SW480 (cell line): ENCODE measurements at places on chromosomes 16 and 17.
A peak's percentile ranks its signal among the peaks of the same experiment; 100 is the strongest.

GRCh38 chr16:65388592-65388991 lies 266.7 kb upstream of the CDH11 start:
- DNase-seq = no peak

DNA sequence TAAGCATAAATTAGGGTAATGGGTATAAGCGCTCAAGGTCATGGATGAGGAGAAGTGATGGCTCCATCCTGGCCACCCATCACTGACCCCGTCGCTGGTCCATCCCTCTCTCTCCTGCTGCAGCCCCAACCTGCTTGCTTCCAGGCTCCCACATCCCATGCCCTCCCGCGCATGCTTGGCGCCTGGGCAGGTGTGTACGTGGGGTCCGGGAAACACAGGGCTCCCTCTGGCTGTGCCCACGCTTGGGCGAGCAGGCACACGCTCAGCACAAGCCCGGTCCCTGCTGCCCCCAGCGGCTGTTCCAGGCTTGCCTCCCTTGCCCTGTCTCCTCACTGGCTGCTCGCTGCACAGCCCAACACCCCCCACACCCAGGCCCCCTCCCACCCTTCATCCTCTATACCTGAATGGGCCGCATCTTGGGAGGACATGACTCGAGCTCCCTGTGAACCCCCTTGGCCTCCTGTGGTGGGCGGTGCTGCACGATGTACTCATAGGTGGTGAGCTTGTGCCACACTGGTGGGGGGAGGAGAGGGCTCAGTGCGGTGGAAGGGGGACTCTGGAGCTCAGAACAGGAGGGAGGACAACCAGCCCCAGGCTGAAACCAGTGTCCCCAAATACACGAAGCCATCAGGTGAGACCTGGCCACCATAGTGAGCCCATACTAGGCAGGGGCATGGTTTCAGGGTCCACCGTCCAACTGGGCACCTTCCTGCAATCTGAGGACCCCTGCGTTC lies 4.7 kb upstream of the TPPP3 start:
- no peak for DNase-seq

DNA sequence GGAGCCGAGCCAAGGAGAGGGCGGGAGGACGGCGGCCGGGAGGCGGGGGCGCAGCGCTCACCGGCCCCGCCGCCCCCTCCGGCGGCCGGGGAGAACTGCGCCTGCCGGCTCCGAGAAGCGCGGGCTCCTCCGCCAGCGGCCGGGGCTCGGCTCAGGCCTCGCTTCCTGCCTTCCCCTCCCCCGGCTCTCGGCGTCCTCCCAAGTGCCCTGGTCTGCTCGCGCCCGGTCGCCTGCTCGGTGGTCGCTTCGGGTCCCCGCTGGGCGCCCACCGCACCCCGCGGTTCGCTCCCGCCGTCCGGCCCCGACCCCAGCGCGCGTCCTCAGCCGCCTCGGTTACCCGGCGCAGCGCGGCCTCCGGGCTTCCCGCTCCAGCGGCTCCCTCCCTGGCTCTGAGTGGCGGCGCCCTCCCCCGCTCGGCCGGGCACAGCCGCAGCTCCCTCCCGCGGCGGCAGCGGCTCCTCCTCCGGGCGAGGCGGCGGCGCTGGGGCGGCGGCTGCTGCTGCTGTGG lies 313 bp downstream of the UBTF start:
- DNase-seq = peak; percentile 67

- DNase-seq = no peak
Measured at GRCh38 chr17:39719563-39720355, 10.6 kb downstream of the MIEN1 start.

- no peak for DNase-seq
Measured at GRCh38 chr16:17512636-17513220, 42.0 kb upstream of the XYLT1 start.

- no peak for DNase-seq
Measured at GRCh38 chr17:47956791-47957590, 692 bp downstream of the PRR15L start.

- no peak for DNase-seq
Measured at GRCh38 chr16:54174201-54174600, 112.4 kb downstream of the IRX3 start.

- no peak for DNase-seq
Measured at GRCh38 chr16:86571530-86571915, 4.9 kb downstream of the FOXC2 start.

- DNase-seq = peak; percentile 45
Measured at GRCh38 chr17:73798111-73798748, 154.0 kb upstream of the SDK2 start.
